Hepatocyte (in vitro differentiated cells): ENCODE measurements at places on chromosomes 2 and 18.

GRCh38 chr2:100893392-100894104, 73.6 kb downstream of the NPAS2 start:
- no peak for DNase-seq

GRCh38 chr18:46754661-46755292, 2.1 kb downstream of the ST8SIA5 start:
- DNase-seq, result no peak

- DNase-seq, result peak; percentile 58
These were observed 172.5 kb downstream of the MAIP1 start for GRCh38 chr2:200127848-200128247.

DNA sequence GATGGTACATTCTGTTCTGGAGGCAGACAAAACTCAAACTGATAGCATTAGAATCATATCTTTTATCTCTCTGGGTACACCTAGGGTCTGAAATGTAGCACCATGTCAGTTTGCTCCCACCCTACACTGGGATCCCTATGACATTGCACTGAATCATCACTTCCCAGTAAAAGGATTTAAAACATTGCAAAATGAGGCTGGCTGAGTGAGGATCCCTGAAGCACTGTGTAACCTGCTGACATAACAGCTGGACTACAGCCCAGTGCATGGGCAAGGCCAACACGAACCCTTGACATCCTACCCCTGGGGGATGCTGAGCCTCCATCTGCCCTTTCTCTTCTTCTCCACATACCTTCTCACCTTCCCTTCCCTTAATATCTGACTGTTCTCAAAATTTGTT, 253.2 kb downstream of the TTC32 start:
- peak; percentile 28 for DNase-seq

DNA sequence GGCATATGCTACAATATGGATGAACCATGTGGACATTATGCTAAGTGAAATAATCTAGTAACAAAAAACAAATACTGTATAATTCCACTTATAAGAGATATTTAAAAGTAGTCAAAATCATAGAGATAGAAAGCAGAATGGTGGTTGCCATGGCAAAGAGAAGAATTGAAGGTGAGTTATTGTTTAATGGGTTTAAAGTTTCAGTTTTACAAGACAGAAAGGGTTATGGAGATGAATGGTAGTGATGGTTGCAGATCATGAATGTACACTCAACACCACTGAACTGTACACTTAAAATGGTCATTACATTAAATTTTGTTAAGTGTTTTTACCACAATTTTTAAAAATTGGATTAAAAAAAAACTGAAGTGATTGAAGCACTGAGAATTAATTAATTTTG, 298.2 kb upstream of the ZC3H15 start:
- DNase-seq, result no peak

DNA sequence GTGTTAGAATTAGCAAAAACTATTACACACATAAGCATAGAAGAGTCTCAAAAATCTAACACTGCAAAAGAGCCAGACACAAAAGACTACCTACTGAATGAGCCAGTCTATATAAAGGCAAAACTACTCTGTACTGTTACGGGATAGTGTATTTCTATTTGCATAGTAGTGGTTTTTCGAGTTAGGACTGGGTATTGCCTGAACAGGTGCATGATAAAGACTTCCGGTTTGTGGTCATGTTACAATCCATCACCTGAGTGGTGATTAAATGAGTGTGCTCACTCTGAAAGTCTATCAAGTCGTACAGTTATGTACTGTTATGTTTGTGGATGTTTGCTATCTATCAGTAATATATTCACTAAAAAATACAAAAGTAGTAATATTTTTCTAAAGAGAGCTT, 523.3 kb upstream of the SYT4 start:
- DNase-seq, result no peak

- DNase-seq, result no peak
These were observed at the start of gene MTCL1 for GRCh38 chr18:8705238-8705960. MTCL1 (plus strand) TSS chr18:8705556; CDS start chr18:8705661, 105 bp downstream.

- no peak for DNase-seq
These were observed 371 bp upstream of the LCLAT1 start for GRCh38 chr2:30446602-30447148.

- peak; percentile 70 for DNase-seq
These were observed 38.7 kb upstream of the MEX3C start for GRCh38 chr18:51236225-51236624.

- DNase-seq, result peak; percentile 63
These were observed 9.9 kb upstream of the IL1A start for GRCh38 chr2:112794131-112794733.

- no peak for DNase-seq
These were observed 53.1 kb upstream of the HS6ST1 start for GRCh38 chr2:128371648-128372345.

DNA sequence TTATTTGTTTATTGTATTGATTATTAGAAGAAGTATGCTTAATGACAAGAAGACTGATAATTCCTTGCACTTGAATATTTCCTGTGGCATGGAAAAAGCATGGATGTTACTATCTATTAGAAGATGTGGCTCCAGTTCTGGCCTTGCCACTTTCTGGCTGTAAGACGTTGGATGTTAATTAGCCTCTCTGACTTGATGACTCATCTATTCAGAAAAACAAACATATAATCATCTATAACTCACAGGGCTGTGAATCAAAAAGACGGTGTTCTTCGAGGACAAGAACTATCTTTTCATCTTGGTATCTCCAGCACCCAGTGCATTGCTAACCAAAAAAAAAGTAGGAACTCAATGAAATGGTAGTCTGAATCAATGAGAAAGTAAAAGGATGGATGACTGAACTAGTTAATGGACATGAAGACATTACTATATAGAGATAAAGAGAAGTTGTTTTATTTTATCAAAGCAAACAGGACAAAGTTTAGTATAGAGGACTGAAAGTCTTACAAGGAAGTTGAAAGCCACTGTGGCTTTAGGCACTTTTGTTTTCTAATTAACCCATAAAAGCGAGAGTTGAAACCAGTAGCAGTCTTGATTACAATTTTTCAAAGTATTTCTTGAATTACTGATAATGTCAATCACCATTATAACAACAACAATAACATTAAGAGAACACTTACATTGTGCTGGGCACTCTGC, 145.3 kb downstream of the RND3 start:
- no peak for DNase-seq

- peak; percentile 75 for DNase-seq
These were observed 33.9 kb downstream of the BMP10 start for GRCh38 chr2:68837164-68837860.

DNA sequence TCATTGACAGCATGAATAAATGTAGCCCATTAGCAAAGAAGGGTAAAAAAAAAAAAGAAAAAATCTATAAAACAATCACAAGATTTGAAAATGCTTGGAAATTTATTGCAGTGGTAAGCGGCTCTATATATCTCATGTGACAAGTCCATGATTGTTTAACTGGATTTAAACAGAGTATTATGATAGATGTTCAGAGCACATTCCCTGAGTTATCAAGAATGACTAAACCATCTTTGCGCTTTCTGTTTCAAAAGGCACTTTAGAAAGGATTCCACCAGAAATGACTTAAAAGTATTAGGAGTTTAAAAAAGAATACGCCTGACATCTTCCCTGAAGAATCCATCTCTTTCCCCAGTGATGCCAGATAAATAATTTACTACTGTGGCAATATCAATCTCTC, 409.5 kb upstream of the UBE2E3 start:
- no peak for DNase-seq

DNA sequence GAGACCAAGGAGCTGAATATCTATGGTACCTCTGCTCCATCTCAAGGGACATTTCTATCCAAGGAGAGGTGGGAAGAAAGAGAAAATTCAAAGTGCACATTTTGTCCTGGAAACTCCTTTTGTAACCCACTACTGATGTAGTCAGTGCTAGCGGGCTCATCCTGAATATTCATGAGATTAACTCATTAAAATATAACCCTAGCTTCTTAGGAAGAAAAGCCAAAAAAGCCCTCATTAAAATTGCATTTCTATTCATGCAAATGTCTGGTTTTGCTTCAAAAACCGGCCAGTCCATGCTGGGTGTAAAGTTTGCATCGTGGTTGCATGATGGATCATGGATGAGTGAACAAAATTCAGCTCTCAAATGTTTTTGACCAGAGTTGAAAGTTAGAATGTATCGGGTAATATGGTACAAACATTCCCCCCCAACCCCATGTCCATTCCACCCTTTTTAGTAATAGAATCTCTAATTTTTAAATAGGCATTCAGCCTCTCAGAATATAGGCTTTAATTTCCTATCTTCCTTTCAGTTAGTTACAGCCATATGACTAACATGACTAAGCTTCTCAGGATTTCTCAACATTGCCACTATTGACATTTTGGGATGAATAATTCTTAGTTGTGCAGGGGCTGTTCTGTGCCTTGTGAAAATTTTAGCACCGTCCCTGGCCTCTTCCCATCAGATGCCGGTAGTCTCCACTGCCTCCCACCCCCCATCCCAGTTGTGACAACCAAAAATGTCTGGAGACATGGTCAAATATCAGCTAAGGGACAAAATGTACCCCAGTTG, 104.2 kb upstream of the RND3 start:
- no peak for DNase-seq

DNA sequence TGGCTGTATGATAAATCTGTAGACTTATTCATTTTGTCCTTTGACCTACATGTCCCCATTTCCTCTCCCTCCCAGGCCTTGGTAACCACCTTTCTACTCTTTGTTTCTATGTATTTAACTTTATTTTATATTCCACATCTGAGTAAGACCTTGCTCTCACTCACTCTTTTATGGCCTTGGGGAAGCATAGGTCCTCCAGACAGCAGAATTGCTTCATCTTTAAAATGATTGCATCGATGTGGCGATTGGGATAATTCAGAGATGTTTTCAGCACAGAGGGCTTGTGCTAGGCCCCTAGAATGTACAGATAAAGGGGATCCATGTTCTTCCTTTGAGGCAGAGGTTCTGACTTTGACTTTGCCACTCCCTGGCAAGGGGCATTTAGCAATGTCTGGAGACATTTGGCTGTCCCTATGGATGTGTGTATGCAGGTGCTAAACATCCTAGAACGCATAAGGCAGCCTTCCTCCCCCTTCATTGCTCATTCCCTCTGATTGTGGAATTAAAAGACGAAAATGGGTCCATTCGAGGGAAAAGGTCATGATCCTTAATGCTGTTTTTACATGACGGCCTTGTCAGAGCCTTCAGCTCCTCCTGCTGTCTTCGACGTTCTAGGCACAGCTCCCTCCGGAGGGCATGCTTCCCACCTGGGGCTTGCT, 1.2 kb upstream of the GPR39 start:
- peak; percentile 36 for DNase-seq

GRCh38 chr2:11534746-11535484, 1.1 kb downstream of the GREB1 start:
- no peak for DNase-seq

DNA sequence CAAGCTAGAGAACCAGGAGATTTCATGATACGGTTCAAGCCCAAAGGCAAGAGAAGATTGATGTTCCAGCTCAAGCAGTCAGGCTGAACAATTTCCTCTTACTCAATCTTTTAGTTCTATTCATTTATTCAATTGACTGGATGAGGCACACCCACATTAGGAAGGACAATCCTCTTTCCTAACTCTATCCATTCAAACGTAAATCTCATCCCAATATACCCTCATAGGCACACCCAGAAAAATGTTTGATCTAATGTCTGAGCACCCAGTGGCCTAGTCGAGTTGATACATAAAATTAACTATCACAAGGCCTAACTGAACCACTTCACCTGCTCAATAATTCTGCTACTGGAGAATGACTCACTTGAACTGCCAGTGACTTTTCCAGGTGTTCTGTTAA, 180.7 kb downstream of the RAD51AP2 start:
- no peak for DNase-seq

- no peak for DNase-seq
These were observed 13.2 kb downstream of the ATG16L1 start for GRCh38 chr2:233264667-233265066.

- no peak for DNase-seq
These were observed 538.7 kb downstream of the TRIB2 start for GRCh38 chr2:13255485-13255884.

DNA sequence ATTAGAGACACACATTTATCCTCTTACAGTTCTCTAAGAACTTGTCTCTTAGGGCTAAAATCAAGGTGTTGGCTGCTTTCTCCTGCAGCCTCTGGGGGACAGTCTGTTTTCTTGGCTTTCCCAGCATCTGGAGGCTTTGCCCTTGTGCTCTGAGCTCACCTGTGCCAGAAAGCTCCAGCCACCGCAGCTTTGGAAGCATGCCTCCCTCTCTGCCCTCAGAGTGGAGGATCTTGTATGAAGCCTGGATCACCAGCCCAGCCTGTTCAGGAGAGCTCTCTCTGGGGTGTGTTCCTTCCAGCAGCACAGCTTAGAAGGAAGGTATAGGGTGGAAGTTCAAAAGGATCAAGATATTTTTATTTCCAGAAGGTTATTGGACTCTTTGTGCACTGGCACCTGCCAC, 53.1 kb upstream of the TPO start:
- DNase-seq, result no peak

- DNase-seq, result no peak
These were observed 49.3 kb downstream of the ADD2 start for GRCh38 chr2:70718736-70719135.

GRCh38 chr2:165870346-165870745, 76.3 kb upstream of the GALNT3 start:
- no peak for DNase-seq

GRCh38 chr2:144235050-144235449, 284.9 kb downstream of the ZEB2 start:
- no peak for DNase-seq

DNA sequence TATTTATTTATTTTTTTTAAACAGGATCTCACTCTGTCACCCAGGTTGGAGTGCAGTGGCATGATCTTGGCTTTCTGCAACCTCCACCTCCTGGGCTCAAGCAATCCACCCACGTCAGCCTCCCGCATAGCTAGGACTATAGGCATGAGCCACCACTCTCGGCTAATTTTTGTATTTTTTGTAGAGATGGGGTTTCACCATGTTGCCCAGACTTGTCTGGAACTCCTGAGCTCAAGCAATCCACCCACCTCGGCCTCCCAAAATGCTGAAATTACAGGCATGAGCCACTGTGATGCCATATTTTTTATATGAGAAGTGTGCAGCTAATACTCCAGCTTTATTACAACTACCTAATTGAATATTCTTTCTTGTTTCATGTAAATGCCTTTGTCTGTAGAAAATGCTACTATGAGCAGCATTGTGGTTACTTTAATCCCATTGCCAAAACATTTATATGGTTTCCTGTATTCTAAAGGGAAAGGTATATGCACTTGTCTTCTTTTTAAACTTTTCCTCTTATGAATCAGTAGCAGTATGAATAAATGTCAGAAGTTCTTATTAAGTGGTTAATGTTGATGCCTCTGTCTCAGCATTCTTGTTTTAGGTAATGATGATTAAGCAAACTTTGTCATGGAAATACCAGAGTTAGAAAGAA, 9.5 kb upstream of the BCL2L11 start:
- DNase-seq, result no peak

GRCh38 chr2:60559880-60560279, 6.4 kb upstream of the BCL11A start:
- no peak for DNase-seq

DNA sequence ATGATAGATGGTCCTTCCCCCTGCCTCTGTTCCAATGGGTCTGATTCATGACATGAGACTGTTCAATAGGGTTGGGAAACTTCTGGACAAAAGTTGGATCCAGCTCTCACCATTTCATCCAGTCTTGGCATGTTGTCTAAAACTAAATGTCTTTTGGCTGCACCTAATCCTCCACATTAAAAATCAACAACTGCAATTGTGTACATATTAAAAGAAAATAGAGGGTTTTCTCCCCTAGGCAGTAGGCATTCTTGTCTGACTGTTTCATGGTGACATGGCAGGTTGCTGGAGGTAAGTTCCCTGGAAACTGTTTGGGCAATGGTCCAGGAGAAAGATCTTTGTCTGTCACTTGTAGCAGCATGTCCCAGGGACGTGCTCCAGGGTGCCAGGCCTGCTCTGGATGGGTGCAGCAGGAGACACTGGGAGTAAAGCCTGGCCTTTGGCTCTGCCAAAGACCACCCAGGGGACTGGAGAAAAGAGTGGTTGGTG, 135.8 kb downstream of the TCF4 start:
- DNase-seq, result no peak
